HFFc6 (cell line): ENCODE measurements at places on chromosomes 11 and 22.

GRCh38 chr11:118735203-118735602 is 55.8 kb upstream of the TREH start:
- no peak for DNase-seq

GRCh38 chr11:13831696-13832095 is 130.8 kb upstream of the SPON1 start:
- no peak for DNase-seq

DNA sequence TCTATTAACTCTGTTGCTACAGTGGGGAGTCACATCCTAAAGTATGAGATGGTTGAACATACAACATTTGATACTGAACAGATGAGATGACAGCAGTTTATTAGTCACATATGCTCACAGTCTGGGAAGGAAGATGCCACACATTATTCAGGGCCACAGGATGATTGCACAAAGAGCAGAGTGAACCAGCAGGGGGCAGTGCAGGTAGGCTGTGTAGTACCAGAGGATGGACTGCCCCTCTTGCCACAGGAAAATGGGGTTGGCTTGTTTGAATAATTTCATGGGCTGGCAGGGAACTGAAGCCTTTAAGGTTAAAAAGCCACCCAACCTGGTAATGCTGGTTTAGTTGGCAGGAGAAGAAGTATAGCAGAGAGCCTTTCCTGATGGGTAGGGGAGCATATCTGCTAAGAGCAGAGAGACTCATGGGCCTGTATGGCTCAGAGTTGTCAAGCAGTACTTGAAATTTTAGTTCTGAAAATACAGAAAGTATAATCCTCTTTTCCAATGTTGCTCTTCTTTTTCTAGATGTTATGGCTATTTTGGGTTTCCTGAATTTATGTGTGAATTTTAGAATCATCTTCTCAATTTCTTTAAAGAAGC is 180.4 kb upstream of the B3GAT1 start:
- DNase-seq: no peak

DNA sequence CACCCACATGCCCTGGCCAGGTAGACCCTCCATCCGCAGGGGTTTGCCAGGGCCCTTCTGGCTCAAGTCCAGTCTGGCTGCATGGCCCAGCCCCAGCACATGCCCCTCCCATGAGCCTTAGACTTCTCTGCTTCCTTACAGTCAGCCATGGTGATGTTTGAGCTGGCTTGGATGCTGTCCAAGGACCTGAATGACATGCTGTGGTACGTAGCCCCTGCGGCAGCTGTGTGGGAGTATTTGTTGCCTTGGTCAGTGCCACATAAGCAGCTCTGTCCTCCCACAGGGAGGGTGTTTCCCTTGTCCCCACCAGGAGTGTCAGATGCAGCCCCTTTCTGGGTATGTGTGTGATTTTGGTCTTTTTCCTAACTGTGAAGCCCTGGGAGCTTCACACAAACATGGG is 17.5 kb downstream of the CDC45 start:
- peak; percentile 87 for DNase-seq

GRCh38 chr11:103659743-103660142 is 376.7 kb upstream of the DDI1 start:
- no peak for DNase-seq

- no peak for DNase-seq
These were observed 251.2 kb downstream of the TENM4 start for GRCh38 chr11:79189601-79190000.

DNA sequence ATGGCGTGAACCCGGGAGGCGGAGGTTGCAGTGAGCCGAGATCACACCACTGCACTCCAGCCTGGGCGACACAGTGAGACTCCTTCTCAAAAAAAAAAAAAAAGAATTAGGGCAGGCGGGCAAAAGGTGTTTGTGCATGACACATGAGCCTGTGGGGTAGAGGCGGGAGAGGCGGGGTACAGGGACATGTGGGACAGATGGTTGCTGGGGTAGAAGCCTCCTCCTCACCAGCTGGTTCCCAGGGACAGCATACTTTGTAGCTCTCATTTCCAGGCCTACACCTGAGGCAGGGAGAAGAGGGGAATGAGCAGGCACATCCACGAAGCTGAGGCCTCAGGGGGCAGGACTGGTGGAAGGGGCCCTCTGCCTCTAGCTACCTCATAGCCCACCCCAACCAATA is 23.7 kb downstream of the YWHAH start:
- DNase-seq: no peak

- peak; percentile 44 for DNase-seq
These were observed 58.2 kb downstream of the RBX1 start for GRCh38 chr22:41009222-41009948.

GRCh38 chr22:30320021-30320556 is 6.7 kb downstream of the TBC1D10A start:
- DNase-seq: no peak

GRCh38 chr11:122032317-122032716 is 83.7 kb downstream of the BLID start:
- DNase-seq: peak; percentile 48

DNA sequence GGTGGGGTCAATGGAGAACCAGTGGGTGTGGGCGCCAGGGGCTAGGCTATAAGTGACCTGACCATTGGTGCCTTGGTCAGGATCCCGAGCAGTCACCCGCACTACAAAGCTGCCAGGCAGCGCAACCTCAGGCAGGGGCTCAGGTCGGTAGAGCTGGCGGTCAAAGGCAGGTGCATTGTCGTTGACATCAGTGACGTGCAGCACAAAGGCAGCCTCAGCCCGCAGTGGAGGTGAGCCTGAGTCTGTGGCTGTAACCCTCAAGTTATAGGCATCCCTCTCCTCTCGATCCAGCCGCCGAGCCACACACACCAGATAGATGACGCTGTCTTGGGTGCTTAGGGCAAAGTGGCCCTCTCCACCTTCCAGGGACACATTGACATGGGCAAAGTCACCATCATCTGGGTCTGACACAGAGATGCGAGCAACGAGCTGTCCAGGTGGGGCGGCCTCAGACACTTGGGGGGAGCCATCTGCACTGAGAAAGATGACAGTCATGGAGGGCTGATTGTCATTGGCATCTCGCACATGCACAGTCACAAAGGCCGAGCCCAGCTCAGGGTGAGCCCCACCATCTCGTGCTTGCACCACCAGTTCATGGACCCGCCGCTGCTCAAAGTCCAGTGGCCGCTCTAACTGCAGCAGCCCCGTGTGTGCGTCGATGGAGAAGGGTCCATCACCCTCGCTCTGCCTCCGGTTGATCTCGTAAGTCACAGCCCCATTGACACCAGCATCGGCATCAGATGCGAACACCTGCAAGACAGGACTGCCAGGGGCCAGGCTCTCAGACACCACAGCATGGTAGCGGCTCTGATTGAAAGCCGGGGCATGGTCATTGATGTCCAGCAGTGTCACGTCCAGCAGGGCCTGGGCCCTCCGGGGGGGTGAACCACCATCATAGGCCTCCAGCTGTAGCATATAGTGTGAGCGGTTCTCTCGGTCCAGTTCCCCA is 15.3 kb downstream of the DCHS1 start:
- no peak for DNase-seq

DNA sequence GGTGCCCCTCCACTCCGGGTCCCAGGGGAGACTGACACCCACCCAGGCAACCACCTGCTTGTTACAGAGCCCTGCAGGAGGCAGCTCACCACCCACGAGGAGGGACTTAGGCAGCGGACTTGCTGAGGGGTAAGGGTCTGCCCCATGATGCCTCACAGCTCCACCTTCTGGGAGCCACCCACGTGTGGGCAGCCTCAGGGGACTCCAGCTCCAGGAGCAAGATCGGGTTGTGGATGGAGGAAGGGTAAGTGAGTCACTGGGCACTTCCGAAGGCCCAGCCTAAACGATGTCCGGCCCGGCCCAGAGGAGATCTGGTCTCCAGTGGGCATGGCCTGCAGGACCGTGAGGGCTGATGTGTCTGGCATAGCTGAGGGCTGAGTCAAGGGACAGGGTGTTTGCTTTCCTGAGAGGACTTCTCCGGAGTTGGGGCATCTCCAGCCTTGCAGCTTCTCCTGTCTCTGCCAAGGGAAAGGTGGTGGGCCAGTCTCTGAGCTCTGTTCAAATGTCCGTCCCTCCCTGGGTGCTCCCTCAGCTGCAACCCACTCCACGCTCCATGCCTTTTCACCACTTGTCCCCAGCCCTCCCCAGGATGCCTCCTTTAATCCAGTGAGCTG is 32.3 kb upstream of the P2RY2 start:
- DNase-seq: peak; percentile 93

DNA sequence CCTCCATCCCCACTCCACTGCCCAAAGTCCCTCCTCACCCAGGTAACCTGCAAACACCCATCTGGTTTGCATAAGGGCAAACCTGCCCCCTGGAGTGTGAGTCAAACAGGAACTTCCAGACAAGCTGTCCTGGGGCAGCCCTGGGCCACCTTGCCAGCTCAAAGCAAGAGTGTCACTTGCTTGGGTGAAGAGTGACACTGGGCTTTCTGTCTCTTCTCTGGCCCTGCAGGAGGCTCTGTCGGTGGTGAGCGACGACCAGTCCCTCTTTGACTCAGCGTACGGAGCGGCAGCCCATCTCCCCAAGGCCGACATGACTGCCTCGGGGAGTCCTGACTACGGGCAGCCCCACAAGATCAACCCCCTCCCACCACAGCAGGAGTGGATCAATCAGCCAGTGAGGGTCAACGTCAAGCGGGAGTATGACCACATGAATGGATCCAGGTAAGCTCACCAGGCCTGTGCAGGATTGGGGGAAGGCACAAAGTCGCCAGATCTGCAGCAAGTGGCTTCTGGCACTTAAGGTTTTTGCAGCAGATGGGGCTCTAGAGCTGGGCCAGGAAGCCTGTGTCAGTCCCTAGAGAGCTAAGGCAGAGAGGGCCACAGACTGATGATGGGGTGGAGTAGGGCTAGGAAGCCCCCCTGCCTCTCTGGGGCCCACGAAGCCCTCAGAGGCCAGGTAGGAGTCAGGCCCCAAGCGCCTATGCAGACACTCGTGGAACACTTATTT is 64.2 kb downstream of the FLI1 start:
- no peak for DNase-seq

GRCh38 chr22:27557286-27558008 is 244.1 kb downstream of the MN1 start:
- no peak for DNase-seq

DNA sequence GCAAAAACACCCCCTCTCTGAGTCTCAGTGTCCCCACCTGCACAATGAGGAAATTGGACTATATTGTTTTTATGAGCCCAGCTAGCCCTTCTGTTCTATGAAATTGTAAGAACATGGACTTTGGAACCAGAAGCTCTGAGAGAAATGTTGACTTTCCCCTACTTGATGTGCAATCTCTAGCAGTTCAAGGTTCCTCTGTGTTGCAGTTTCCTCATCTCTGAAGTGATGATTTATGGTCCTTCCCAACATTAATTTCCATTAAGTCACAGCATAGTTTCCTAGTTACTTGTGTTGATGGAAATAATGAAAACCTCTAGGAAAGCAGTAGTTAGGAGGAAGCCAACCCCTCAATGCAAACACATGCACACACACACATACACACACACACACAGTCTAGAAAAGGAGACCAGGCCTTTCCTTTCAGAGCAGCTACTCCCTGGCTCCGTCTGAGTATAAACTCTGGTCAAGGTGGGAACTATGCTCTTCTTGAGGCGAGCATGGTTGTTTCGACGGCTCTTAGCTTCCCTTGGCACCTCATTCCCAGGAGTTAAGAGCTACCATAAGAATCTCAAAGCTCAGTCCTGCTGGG is 518.4 kb downstream of the SOX6 start:
- DNase-seq: no peak

DNA sequence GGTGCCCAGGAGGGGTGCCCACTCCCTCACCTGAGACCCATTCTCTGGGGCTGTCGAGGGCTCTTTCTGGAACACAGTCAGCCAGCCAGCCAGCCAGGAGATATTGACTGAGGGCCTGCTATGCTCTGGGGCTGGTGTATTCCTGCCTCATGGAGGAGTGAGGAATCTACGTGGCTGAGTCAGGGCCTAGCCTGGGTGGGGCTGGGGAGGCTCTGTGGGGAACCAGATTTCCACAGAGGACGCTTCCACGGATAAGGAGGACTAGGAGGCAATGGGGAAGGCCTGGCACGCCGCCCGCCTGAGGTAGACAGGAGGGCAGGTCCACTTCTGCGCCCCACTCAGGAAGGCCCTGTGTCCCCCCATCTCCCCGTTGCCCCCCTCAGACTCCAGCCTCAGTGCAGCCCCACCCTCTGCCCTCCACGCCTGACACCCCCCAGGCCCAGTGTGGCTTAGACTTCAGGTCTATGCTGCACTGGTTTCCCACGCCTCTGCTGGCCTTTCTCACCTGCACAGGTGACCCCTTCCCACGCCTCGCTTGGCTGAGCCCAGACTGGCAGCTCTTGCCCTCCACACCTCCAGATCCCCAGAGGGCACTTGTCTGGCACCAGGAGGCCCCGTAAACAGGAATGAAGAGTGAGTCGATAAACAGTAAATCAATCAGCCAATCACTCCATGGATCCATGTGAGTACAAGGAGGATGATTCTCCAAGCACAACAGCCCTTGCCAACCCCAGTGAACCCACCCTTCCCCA is 37.5 kb downstream of the MACROD1 start:
- no peak for DNase-seq

- no peak for DNase-seq
These were observed 74.7 kb upstream of the THY1 start for GRCh38 chr11:119497717-119498116.

GRCh38 chr11:83521647-83522596 is 235.8 kb upstream of the CCDC90B start:
- peak; percentile 22 for DNase-seq

- DNase-seq: no peak
These were observed 79.5 kb downstream of the PIWIL3 start for GRCh38 chr22:24695060-24695459.

DNA sequence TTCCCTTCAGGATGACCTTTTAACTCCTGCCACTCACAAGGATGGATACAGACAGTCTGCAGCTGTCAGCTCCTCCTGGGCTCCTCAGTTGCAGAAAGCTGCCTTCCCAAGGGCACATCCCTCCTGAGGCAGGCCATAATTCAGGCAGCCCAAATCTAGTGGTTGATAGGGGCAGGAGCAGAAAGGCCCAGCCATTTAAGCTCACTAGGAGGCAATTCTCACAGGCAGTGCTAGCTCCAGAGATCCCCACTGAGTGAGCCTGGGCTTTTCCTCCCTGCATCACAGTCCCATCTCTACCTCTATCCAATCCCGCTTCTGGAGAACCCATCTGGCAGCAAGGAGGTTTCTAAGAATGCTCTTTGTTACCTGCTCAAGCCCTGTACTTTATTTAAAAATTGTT is 200.6 kb downstream of the ARHGAP42 start:
- no peak for DNase-seq

DNA sequence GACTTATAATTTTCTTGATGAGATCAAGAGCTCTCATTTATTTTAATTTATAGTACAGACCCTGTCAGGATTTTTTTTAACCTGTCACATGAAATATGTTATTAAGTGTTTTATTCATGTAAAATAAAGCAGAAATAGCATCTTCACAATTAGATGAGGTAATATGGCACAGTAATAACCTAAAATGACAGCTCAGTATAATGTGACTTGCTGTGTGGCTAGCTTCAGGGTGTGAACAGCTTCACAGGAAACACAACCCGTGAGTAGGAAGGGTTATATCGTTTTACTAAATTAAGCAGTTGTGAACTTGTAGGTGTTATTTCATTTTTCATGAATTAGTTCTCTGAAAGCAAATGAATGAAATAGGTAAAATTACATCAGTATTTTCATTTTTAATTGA is 366.9 kb upstream of the CHORDC1 start:
- DNase-seq: no peak

- DNase-seq: no peak
These were observed 31.0 kb downstream of the PAX6 start for GRCh38 chr11:31780078-31780477.
